ENCODE measurements at places on chromosomes 13 and 19.
A peak's percentile ranks its signal among the peaks of the same experiment; 100 is the strongest.

DNA sequence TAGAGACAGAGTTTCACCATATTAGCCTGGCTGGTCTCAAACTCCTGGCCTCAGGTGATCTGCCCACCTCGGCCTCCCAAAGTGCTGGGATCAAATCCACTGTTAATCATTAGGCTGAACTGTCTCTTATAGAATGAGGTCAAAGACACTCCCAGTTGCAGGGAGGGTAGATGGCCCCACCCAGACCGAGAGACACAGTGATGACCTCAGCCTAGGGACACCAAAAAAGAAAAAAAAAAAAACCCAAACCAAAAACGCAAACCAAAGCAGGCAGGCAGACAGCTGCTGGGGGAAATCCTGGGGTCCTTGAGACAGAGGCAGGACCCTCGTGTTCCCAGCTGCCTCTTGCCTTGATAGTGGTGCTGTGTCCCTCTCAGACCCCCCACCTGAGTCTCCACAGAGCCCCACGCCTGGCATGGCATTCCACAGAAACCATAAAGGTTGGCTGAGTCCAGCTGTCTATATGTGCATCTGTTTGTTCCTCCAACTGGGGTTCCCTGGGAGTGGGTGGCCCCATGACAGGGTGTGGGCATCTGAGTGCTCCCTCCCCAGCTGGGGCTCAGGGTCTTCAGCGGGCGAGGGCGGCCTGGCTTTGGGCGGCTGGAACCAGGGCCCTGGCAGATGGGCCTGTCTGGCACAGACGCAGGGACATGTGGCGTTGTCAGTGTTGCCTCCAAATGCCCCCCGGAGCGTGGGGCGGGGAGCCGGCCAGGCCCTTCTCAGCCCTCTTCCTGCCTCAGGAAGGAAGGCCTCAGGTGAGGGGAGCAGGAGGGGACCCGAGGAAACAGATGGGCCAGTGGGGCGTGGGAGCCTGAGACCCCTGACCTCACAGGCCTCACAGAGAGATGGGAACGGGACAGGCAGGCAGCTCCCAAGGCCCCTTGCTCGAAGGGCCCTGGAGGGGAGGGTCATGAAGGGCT lies 5.2 kb downstream of the DAND5 start:
- DNase-seq = no peak

- no peak for DNase-seq
Observed at GRCh38 chr13:90713441-90714133, 633.9 kb upstream of the MIR17HG start.

- no peak for DNase-seq
Observed at GRCh38 chr19:7917267-7918061, 2.7 kb upstream of the SNAPC2 start.

DNA sequence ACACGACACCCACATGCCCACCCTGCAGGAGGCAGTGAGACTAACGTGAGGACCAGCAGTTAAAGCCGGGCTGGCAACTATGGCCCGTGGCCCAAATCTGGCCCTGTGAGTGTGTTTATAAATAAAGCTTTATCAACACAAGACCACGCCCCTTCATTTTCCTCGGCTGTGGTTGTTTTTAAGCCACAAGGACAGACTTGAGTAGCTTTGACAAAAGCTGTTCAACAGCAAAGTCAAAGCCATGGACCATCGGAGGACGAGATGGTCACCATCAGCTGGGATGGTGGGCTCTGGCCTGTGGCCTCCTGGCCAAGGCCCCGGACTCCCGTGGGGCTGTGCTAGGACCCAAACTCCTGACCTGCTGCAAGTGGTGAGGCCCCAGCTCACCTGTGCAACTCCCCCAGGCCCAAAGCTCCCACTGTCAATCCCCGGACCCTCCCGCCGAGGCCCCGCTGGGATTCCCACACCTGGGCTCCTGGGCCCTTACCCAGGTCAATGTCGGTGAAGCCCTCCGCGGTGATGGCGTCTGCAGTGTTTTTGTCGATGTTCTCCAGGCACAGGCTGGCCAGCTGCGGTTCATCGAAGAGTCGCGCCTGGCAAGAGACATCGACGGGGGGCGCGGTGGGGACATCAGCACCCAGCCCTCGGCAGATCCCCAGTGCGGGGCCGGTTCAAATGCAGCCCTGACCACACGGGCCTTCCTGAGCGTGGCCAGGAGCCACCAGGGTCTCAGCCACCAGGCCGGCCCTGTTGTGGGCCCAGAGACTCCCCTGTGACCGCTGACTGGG lies 25.1 kb downstream of the BTBD2 start:
- DNase-seq = no peak

DNA sequence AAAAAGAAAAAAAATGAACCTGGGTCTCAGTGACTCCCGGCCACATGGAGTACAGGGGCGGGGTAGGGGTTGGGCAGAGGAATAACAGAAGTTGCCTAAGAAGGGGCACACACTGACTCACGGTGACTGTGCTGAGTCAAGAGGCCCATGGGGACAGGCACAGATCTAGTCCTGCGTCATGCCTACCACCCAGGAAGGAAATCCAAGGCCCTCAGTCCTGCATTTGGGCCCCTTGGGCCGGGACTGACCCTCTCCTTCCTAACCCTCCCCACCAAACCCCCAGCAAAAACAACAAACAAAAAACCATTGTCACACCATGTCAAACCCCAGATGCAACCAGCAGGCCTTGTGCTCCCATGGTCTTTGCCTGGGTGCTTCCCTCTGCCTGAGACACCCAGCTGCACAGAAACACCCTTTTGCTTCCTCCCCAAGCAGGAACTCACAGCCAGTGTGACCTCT lies 9.6 kb upstream of the NOTCH3 start:
- peak; percentile 66 for DNase-seq

- no peak for DNase-seq
Observed at GRCh38 chr13:85068231-85068630, 731.0 kb downstream of the SLITRK6 start.

- no peak for DNase-seq
Observed at GRCh38 chr19:39150807-39151600, 25.4 kb downstream of the PAK4 start.

GRCh38 chr19:46361915-46362314 lies 15.0 kb downstream of the PPP5C start:
- DNase-seq = no peak

- DNase-seq = no peak
Observed at GRCh38 chr13:46164661-46165060, 17.3 kb downstream of the LCP1 start.

GRCh38 chr13:58963321-58963720 lies 1200.4 kb downstream of the DIAPH3 start:
- no peak for DNase-seq

DNA sequence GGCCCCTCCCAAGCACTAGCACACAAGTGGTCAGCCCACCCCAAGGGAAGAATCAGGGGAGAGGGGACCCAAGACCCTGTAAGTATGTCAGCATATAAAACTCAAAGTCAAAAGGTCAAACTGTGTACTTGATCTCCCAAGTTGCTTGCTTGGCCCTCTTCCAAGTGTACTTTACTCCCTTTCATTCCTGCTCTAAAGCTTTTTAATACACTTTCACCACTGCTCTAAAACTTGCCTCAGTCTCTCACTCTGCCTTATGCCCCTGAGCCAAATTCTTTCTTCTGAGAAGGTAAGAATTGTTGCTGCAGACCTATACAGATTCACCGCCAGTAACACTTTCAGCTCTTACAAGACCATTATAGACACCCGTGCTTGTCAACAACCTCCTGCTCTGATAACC lies 15.1 kb upstream of the RNASEH2B start:
- no peak for DNase-seq

DNA sequence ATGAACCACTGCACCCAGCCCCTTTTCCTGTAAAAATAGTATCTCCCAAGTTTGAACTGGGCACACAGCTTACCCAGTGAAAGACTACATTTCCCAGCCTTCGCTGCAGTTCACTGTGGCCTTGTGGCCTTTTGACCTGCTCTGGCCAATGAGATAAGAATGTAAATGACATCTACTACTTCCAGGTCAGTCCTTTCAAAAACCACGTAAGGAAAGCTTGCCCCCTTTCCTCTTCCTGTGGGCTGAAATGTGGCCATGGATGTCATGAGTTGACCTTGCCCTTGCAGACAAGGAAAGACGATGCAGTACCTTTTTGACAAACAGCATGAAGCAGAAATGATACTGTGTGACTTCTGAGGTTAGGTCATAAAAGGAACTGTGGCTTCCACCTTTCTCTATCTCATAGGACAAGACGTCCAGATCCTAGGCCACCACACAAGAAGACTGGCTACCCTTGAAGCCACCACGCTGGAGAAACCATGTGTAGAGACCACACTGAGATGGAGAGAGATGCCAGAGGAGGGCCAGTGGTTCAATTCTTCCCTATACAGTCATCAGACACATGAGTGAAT lies 19.9 kb downstream of the ACER1 start:
- DNase-seq = no peak

DNA sequence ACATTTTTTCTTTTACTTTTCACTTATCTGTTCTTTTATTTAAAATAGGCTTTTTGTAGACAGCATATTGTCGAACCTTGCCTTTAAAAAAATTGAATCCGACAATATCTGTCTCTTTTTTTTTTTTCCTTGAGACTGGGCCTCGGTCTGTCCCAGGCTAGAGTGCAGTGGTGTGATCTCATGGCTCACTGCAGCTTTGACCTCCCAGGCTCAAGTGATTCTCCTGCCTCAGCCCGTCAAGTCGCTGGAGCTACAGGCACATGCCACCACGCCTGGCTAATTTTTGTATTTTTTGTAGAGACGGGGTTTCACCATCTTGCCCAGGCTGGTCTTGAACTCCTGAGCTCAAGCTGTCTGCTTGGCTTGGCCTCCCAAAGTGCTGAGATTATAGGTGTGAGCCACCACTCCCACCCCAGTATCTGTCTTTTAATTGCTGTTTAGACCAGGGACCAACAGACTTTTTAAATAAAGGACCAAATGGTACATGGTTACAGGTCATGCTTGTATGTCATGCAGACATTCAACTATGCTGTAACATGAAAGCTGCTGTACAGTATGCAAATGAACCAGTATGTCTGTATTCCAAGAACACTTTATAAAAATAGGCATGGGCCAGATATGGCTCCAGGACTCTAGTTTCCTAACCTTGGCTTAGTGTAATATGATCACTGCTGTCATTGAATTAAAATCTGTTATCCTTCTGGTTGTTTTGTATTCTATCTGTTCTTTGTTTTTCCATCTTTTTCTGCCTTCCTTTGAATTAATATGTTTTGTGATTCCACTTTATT lies 80.3 kb downstream of the GJA3 start:
- no peak for DNase-seq

DNA sequence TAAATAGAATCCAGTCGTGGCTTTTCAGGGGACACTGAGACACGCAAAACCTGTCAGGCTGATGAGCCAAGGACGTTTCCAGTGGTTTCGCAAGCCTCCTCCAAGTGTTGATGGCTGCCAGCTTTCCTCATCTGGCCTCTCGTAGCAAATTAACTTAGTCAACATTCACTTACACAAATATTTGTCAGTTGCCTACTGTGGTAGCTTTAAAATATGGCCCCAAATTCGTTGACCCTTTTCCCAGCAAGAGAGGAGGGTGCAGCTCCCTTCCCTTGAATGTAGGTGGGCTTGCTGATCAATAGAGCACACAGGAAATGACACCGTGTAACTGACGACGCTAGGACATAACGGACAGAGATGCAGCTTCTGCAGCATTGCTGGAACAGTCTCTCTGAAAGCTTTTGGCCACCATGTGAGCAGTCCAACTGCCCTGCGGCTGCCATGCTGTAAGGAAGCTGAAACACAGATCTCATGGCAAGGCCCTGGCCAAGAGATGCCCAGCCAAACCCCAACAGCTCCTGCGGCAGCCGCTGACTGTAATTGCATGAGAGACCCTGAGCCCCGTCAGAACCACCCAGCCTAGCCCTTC lies 5.5 kb upstream of the RANBP3 start:
- DNase-seq = no peak

GRCh38 chr13:31965361-31966066 lies 66.1 kb upstream of the FRY start:
- DNase-seq = no peak

GRCh38 chr13:28678809-28679208 lies 19.9 kb downstream of the POMP start:
- no peak for DNase-seq

DNA sequence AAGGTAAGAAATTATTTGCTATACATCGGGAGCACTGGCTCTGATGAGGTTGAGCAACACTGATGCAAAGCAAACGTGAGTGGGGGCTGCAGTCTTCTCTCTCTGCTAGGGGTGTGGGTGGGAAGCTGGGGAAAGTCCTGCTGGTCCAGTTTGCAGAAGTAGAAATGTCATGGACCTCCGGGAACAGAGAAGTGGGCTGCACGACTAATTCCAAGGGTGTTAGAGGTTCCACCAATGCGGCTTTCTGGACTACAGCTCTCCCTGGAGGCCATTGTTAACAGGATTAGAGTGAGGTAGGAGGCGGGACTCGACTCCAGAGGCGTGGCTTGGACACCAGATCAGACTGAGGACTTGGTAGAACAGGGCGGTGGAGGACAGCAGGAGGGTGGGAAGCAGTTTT lies 5.7 kb upstream of the FBXO27 start:
- no peak for DNase-seq

- DNase-seq = no peak
Observed at GRCh38 chr19:50195224-50195623, 8.2 kb upstream of the MYH14 start.

DNA sequence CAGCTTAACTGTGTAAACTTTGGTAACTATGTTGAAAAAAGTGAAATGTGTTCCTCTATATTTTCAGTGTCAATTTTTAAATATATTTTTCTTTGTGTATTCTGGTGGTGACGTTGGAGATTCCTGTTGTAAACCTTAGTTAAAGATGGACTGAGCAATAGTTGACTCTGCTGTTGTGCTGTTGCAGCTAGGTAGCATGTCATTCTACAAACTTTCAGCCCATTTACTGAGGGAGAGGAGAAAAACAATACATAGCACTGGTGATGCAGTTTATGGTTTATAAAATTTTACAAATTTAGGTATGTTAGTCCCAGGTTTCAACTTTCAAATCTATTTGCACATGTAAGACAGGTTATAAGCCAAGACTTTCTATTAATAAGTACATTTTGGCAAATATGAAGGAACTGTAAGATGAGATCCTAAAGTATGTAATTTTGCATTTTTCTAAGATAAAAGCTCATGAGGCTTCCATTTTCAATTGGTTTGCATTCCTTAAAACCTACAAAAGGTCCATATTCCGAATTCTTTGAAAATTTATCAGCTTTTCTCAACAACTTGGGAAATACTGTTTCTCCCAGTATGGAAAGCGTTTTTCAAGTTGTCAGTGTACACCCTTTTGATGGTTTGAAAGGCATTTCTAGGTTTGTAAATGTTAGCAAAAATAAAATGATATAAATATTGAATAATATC lies 1.5 kb downstream of the NDFIP2 start:
- no peak for DNase-seq

GRCh38 chr13:40781717-40782116 lies 7.7 kb upstream of the SLC25A15 start:
- DNase-seq = no peak

All from bone marrow (tissue), 2 donors.